NCI-H1930 (cell line): ENCODE measurements at places on chromosomes 16 and 17.
A peak's percentile ranks its signal among the peaks of the same experiment; 100 is the strongest.

GRCh38 chr16:50259334-50260205 lies 6.8 kb upstream of the ADCY7 start:
- DNase-seq, result no peak

DNA sequence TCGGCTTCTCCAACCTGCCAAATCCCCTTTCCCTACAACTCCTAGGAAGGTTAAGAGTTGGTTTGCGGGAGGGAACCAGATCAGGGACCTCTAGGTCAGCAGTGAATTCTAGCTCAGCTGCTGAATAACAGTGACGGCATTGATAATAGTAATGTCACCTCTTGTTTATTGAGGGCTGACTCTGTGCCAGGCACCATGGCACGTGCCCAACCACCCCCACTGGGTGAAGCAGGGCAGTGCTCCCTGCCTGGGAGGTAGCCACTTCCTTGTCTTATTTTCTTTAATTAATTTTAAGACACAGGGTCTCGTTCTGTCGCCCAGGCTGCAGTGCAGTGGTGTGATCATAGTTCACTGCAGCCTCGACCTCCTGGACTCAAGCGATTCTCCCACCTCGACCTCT lies 5.5 kb upstream of the PPL start:
- DNase-seq, result no peak

- DNase-seq, result no peak
Measured at GRCh38 chr17:7095625-7096024, 15.6 kb upstream of the CLEC10A start.

- DNase-seq, result no peak
Measured at GRCh38 chr16:75837264-75837663, 111.0 kb upstream of the CPHXL start.

- DNase-seq, result no peak
Measured at GRCh38 chr16:65309354-65309753, 187.5 kb upstream of the CDH11 start.

DNA sequence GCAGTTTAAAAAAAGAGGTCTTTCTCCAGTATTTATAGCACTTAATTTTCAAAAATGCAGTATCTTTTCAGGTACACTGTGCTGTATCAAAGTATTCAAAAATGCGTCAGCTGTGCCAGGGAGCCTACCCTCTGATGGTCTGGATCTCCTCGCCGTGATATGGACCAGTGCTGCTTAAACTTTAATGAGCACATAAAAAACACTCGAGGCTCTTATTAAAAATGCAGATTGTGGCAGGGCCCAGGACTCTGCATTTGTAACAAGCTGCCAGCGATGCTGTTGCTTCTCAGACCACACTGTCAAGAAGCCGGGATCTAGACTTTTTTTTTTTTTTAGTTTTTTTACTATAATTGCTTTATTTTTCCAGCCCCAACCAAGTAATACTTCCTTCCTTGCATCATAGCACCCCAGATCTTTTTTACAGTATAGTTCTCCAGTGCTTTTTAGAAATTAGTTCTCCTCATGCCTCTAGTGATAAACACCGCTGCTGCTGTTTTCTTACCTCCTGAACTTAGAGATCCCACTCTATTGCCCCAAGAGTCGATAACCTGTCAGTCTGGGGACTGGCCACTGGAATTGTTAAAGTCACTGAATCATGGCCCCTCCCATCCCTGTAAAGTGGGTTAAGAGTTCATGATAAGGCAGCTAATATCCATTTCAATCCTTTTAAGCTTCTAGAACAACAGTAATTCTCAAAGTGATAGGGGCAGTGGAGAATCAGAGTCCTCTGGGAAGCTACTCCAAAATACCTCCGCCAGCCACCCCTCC lies 1.6 kb upstream of the SMARCD2 start:
- no peak for DNase-seq

- DNase-seq, result no peak
Measured at GRCh38 chr17:51745993-51746392, 412.5 kb downstream of the CA10 start.

GRCh38 chr17:45200701-45201100 lies 21.0 kb upstream of the FMNL1 start:
- no peak for DNase-seq

DNA sequence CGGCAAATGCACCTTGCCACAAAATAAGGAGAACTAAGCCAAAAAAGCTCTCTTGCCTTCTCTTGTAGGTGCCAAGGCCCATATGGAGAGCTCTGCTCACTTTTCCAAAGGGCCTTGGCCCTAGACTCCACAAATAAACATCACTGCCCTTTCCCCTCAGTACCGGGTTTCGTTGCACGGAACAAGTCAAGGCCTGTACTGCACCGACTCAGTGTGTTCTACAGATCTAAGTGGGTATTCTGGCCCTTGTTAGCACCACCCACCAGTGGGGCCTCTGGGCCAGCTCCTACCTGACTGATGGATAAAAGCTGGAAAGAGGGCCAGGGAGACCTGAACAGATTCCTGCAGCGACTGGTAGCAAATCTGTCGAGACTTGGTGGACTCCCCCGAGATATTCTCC lies 43.7 kb upstream of the GSG1L start:
- no peak for DNase-seq

- DNase-seq, result no peak
Measured at GRCh38 chr17:48540213-48540612, 4.7 kb downstream of the HOXB2 start.

GRCh38 chr17:81492202-81492601 lies 20.4 kb downstream of the ACTG1 start:
- DNase-seq, result no peak

GRCh38 chr17:20116683-20117309 lies 107.6 kb downstream of the SPECC1 start:
- peak; percentile 56 for DNase-seq

DNA sequence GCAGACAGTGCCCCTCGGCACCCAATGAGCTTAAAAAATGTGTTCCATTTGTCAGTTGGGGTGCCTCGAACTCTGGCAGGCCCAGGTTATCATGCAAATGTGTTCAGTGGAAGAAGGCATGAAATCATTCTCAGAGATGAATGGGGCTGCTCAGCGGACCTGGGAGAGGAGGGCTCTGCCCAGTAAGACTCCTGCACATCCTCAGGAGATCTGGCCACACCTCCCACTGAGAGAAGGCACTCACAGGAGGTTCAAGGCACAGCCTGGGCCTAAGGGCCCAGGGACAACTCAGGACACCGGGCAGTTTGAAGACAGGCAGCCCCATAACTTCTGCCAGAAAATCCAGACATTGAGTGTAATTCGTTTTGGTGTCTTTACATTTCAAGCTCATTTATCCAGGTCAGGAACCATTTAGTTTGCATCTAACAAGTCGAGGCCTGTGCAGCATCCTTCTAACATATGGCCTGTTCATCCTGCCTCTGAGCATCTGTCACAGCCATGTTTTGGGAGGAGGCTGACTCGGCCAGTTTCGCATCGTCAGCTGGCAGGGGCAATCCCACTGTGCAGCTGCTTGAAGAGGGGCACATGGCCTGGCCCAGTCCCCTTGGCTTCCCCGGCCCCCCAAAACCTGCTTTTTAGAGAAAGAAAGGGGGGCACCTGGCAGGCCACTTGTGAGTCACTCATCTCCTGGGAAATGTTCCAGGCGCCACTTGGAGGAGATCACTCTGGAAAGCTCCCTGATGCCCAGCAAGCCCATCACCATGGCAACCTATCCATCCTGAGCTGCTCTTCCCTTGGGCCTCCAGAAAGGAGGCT lies 31.2 kb upstream of the BCAR1 start:
- no peak for DNase-seq

- no peak for DNase-seq
Measured at GRCh38 chr17:75518201-75518600, 1.9 kb downstream of the TSEN54 start.

GRCh38 chr17:79930062-79930876 lies 91.0 kb upstream of the CBX4 start:
- DNase-seq, result no peak

GRCh38 chr17:14321476-14321949 lies 20.6 kb downstream of the HS3ST3B1 start:
- DNase-seq, result no peak

DNA sequence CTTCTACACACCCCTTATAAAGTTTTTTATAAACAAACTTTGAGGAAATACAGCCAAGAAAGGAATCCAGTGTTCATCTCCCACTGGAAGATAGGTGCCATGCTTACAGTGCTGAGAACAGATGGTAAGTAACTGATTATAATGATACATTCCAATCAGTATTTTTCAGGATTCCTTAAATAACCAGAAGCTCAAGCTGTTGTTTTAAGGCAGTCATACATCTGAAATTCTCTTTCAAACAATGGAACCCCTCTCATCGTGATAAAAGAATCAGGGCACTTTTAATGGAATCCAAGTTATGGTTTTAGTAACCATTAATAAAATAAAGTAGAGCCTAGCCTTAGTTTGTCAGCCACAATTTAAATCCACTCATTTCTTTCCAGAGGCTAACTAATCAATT lies 56.1 kb upstream of the STAC2 start:
- no peak for DNase-seq
